ENCODE measurements at places on chromosomes 16 and 17.

GRCh38 chr17:67855504-67856324 lies 30.4 kb downstream of the BPTF start:
- no peak for DNase-seq

- no peak for DNase-seq
Measured at GRCh38 chr17:68019336-68019674, 16.2 kb upstream of the KPNA2 start.

- no peak for DNase-seq
Measured at GRCh38 chr16:27840311-27841060, 223.0 kb downstream of the GSG1L start.

GRCh38 chr16:16095646-16096045 lies 127.6 kb downstream of the ABCC6 start:
- DNase-seq, result no peak
